ENCODE measurements at places on chromosomes 11 and 22.
A peak's percentile ranks its signal among the peaks of the same experiment; 100 is the strongest.

- DNase-seq: no peak
Observed at GRCh38 chr11:405954-406795, 8.6 kb downstream of the SIGIRR start.

DNA sequence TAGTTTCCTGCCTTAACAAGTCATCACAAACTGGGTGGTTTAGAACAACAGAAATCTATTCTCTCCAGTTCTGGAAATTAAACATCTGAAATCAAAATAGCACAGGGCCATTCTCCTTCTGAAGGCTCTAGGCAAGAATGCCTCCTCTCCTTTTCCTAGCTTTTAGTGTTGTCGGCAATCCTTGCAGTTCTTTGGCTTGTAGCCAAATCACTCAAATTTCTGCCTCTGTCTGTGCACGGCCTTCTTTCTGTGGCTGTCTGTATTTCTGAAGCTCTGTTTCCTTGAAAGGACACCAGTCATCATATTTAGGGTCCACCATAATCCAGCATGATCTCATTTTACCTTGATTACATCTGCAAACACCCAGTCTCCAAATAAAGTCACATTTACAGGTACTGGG lies 795.5 kb downstream of the METTL15 start:
- DNase-seq: no peak

- DNase-seq: peak; percentile 34
Observed at GRCh38 chr11:63537293-63538101, 889 bp downstream of the PLAAT4 start.

GRCh38 chr11:57278721-57279095 lies 41.7 kb upstream of the APLNR start:
- peak; percentile 15 for DNase-seq

DNA sequence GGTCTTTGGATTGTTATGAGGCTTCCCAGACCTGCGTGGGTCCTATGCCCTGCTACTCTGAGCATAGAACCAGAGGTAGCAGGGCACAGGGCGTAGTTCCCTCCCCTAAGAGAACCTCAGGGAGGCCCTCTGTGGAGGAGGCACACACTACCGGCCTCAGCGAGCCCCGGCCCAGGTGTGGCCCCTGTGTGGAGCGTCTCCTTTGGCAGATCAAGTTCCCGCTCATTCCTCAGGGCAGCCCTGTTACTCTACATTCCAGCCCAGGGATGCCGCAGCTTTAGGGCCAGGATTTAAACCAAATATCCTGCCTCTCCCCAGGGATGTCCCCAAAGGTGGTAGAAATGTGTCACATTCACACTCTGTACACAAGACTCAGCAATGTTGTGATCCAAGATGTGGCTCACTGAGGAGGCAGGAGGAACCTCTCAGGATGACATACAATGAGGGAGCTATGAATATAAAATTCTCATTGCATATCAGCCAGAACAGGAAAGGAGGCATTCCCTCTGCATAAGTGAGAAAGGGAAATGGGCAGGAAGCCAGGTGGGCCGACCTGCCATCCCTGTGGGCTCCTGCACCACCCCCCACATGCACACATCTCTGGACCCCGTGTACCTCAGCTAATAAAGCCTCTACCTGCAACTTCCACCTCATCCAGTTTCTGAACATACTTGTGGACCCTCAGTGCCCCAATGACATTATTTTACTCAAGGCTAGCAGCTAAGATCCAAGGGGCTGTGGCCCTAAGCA lies 131.9 kb upstream of the TEAD1 start:
- DNase-seq: no peak

DNA sequence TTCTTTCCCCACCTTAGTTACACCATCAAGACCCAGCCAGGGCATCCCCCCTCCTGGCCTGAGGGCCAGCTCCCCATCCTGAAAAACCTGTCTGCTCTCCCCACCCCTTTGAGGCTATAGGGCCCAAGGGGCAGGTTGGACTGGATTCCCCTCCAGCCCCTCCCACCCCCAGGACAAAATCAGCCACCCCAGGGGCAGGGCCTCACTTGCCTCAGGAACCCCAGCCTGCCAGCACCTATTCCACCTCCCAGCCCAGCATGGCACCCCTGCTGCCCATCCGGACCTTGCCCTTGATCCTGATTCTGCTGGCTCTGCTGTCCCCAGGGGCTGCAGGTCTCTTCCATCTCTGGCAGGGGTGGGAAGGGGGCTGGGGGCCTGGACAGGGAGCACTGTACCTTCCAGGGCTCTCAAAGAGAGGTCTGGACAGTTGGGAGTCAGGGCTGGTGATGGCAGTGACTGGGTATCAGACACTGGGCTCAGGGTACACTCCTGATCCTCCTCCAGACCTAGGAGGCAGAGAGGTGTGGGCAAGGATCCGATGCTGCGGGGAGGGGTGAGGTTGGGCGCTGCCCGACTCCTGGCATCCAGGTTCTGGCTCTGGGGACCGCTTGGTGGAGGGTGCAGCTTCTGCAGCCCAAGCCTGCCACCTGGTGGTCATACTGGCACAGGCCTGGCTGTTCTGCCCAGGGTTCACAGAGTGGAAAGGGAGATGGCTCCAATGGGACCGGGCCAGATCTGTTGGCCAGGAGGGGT lies at the start of gene UPK2:
TSS of gene UPK2 (plus strand) at position 205 of the 753 bp plus-strand sequence. CDS start at position 258, 53 bp downstream.
- DNase-seq: peak; percentile 65

GRCh38 chr11:29005401-29005980 lies 897.3 kb downstream of the METTL15 start:
- no peak for DNase-seq

DNA sequence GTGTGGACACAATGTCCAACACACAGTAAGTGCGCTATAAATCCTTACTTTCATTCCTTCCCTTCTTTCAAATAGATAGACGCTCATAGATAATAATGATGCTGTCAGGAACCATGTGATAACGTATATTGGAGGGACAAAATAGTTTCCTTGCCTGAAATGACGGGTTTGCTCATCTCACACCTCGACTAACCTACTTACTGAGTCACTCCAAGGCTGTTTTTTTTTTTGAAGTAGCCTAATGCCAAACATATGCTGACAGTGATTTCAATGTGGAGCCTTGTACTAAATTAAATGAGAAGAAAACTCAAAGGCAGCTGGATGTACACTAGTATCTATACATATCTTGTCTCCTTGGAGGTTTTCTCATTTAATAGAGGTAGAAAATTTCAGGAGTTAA lies 400.5 kb downstream of the NELL1 start:
- DNase-seq: no peak

Data from fibroblast of skin of right quadriceps (primary cell).